ENCODE measurements at places on chromosomes 2 and 18.

- no peaks in the 10 kb centered on the region for H3K36me3 ChIP-seq
- no peak overlapping the region for H3K4me3 ChIP-seq
- H3K4me1 ChIP-seq: no peaks in the 10 kb centered on the region
- DNase-seq: no peak
- no peak overlapping the region for H3K27ac ChIP-seq
Observed at GRCh38 chr18:79735071-79735980, 55.7 kb downstream of the CTDP1 start.

- no peaks in the 10 kb centered on the region for H3K4me1 ChIP-seq
- H3K27ac ChIP-seq: no peak overlapping the region
- H3K36me3 ChIP-seq: no peaks in the 10 kb centered on the region
- H3K27me3 ChIP-seq: no peaks in the 10 kb centered on the region
- H3K4me3 ChIP-seq: no peak overlapping the region
Observed at GRCh38 chr18:37207343-37207742, 358.3 kb downstream of the CELF4 start.

- H3K36me3 ChIP-seq: no peaks in the 10 kb centered on the region
- no peak for DNase-seq
- H3K4me1 ChIP-seq: no peaks in the 10 kb centered on the region
- H3K27ac ChIP-seq: no peak overlapping the region
- H3K4me3 ChIP-seq: no peak overlapping the region
- no peaks in the 10 kb centered on the region for H3K27me3 ChIP-seq
Observed at GRCh38 chr2:205259121-205259520, 423.2 kb upstream of the NRP2 start.

DNA sequence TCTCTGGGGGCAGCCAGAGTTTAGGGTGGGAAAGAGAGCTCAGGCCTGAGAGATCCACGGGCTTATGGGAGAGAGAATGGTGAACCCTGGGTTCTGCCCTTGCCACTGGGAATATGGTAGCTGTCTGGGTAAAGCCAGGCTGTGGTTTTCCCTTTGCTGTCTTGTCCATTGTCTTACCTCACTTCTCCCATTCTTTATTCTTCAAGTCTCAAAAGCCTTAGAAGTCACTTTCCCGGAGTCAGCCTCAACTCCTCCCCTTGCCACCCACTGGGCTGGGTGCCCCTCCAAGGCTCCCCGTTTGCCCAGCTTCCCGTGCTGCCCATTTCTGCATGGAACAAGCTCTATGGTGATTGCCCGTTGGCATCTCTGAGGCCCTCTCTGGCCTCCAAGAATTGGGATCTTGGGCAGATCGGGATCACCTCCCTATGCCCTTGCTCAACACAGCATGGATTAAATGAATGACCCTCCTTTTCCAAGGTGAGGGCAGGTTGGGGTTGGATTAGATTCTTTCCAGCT, 228.2 kb downstream of the HAUS1 start:
- H3K27ac ChIP-seq: peak overlapping the region; percentile 78
- H3K27me3 ChIP-seq: no peaks in the 10 kb centered on the region
- H3K4me1 ChIP-seq: no peaks in the 10 kb centered on the region
- DNase-seq: no peak
- H3K36me3 ChIP-seq: no peaks in the 10 kb centered on the region

- no peaks in the 10 kb centered on the region for H3K27me3 ChIP-seq
- no peaks in the 10 kb centered on the region for H3K36me3 ChIP-seq
- no peak overlapping the region for H3K4me3 ChIP-seq
Observed at GRCh38 chr18:7545734-7546133, 21.4 kb upstream of the PTPRM start.

DNA sequence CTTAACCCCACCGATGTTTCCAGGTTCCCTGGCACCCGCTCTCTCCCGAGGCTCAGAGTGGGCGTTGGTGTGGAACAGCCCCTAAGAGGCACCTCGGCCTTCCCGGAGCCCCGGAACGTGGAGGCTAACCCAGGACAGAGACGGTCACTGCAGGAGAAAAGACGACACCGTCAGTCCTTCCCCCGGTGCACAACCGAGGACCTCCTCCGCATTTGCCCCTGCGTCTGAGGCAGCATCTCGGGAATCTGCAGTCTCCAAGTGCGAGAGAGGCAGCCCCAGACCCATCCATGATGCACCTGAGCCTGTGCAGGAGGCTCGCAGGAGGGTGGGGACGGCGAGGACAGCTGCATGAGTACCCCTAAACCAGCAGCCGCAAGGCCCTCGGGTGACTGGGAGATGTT, 204.9 kb upstream of the SALL3 start:
- no peaks in the 10 kb centered on the region for H3K4me1 ChIP-seq
- H3K27me3 ChIP-seq: no peaks in the 10 kb centered on the region
- no peak overlapping the region for H3K27ac ChIP-seq
- H3K4me3 ChIP-seq: no peak overlapping the region
- DNase-seq: no peak

DNA sequence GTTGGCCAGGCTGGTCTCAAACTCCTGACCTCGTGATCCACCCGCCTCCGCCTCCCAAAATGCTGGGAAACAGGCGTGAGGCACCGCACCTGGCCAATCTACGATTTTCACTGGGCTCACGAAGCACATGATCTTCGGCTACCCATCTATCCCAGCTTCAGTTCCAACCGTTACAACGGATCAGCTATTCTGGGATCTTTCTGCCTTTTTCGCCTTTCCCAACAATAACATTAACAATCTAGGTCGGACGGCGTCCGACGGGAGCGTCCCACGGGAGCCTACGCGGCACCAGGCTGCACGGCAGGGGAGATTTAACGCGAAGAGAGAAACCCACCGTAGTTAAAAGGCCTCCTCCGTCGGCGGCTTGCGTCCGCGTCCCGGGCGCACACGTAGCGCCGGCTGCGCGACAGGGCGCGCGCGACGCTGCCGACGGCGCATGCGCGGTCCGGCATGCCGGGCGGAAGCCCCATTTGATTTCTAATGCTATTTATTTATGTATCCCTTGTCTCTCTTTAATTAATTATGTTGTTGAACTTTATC, at the start of gene MSL3B:
Gene MSL3B, minus strand, starts transcription at position 394 of the 540 bp plus-strand sequence.
- peak within 1 kb of the TSS; percentile 66 for H3K4me3 ChIP-seq
- no peak for DNase-seq
- no peaks in the 10 kb centered on the region for H3K4me1 ChIP-seq

DNA sequence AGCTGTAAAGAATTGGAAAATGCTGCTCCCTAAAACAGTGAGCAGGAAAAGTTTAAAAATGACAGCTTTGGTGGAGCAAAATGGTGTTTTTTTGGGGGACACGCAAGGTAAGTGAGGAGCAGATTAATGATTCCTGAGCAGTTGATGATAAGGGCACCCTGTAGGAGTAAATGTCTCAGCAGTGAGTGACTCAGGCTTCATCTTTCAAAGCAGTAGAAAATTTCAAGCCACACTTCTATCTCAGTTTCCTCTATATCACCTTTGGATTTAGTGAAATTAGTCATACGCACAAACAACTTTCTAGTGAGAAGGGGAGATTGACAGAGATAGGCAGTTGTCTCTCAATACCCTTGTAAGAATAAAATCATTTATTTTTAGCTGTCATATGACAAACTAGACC, 709.0 kb upstream of the FAM98A start:
- no peaks in the 10 kb centered on the region for H3K36me3 ChIP-seq
- H3K4me3 ChIP-seq: no peak overlapping the region
- H3K27me3 ChIP-seq: no peaks in the 10 kb centered on the region

DNA sequence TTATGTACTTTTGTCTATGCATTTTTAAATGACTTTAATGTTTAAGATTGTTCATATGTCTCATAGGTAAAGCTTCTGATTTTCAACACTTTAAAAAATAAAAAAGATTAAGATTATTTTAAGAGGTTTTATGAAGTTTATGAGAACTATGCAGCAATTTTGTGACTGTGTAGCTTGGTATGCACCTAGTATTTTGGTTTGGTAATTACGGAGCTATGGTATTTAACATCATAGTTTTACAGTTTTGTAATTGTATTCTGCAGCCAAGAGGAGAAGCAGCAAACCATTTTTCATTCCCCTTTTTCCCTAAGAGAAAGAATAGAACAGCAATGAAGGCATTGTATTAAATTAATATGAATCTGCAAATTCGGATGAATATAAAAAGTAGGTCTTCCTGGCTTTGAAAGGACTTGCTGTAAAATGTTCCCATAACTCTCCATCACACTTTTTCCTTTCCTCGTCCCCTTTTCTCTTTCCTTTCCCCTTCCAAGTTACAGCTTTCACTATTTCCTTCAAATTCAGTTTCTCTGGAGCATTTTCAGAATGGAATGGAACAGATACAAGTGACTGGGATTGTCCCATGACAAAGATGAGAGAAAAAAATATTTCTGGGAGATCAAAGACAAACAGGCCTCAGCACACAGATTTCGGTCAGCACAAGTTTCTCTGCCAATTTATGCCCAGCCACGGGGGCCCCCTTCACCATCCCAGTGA, 26.1 kb upstream of the PIEZO2 start:
- H3K36me3 ChIP-seq: no peaks in the 10 kb centered on the region
- no peaks in the 10 kb centered on the region for H3K4me1 ChIP-seq
- H3K27ac ChIP-seq: no peak overlapping the region
- H3K4me3 ChIP-seq: no peak overlapping the region
- no peak for DNase-seq
- H3K27me3 ChIP-seq: no peaks in the 10 kb centered on the region

GRCh38 chr2:86020984-86021383, 84.7 kb downstream of the POLR1A start:
- no peak for DNase-seq
- H3K4me3 ChIP-seq: no peak overlapping the region
- no peaks in the 10 kb centered on the region for H3K27me3 ChIP-seq
- H3K4me1 ChIP-seq: no peaks in the 10 kb centered on the region
- no peak overlapping the region for H3K27ac ChIP-seq
- H3K36me3 ChIP-seq: no peaks in the 10 kb centered on the region

Data from right lobe of liver (tissue), 6 donors.